ENCODE measurements at places on chromosomes 13 and 19.

GRCh38 chr19:2015608-2015950 is at the start of gene BTBD2:
BTBD2 (minus strand) TSS chr19:2015714; CDS start chr19:2015703, 11 bp downstream.
- DNase-seq = no peak

DNA sequence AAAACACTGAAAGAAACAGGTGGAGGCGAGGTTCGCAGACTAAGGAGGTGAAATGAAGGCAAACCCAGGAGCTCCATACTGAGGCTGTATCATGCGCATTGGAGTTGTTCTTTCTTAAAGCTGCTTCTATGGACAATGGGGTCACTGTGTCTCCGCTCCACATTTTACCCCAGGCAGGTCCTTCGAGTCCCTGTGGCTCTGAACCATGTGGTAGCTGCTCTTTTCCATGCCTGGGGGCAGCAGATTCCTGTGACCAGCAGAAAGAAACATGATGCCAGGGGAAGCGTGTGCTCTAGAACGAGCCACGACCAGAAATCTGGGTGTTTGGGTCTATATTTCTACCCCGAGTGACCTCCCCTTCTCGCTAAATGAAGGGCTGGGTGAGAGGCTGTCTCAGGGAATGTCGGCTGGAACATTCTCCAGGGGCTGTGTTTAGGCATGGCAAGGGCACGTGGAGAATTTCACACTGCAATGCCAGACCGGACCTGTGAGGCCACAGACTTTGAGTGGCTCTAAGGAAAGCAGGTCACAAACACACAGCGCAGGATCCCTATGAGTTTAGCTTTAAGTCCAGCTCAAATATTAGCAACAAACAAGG is 95.7 kb upstream of the IRS2 start:
- no peak for DNase-seq

GRCh38 chr13:113548171-113548641 is 36.3 kb upstream of the TFDP1 start:
- DNase-seq = no peak

DNA sequence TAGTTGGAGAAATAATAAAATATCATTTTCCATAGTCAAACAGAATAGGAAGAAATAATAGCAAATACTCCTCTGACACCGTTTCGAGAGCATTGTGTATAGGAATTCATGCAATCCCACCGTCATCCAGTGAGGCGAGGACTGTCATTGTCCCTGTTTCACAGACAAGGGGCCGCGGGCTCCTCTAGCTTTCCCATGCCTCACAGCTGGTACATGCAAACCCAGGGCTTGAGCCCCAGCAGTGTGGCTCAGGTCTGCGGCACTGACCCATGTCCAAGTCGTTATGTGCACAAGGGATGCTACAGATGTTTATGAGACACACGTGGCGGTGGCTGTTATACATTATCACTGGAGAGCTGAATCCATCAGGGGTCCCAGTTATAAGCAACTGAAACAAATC is 18.5 kb upstream of the ATP11A start:
- no peak for DNase-seq

DNA sequence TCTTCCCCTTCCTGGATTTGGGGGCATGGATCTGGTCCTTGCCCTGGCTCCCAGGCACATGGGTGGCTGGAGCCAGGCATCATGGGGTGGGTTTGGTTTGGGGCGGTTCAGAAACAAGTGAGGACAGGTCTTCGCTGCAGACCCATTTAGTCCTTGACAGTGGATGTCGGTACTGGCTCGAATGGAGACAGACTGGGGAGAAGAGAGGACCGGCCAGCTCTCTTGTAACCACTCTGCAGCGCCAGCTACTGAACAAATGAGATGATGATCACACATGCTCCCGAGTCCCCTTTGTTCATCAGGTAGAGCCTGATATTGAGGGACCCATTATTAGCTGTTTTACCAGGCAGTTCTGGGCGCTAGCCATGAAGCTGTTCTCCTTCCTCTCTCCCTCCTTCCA is 64.5 kb downstream of the CHST8 start:
- no peak for DNase-seq

DNA sequence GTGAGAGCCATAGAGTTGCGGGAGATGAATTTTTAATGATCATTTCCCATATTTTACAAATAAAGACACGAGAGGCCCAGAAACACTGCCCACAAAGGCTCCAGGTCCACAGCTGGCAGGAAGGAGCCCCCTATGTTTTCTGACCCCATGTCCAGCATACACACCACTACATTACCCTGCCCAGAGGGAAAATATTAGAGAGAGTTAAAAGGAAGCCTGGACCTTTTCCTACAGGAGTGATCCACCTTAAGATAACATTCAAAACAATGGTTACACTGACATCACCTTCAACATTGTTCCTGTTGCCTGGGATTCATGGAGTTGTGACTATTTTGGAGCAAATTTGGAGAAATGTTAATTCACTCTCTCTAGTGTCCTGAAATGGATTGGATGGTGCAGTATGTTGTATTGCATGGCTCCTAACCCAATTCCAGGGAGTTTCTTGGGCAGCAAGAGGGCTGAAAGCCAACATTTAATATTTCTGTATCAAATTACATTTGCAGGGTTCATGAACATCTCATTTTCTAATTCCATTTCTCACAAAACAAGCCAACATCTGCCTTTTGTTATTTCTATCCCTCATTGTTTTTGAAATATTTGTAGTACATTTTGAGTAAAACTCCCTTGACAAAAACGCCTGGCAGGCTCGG is 172.5 kb downstream of the DLEU7 start:
- DNase-seq = no peak

- DNase-seq = no peak
Observed at GRCh38 chr13:25249001-25249543, 38.2 kb downstream of the MTMR6 start.

- no peak for DNase-seq
Observed at GRCh38 chr13:102907016-102907756, 61.4 kb downstream of the ERCC5 start.

GRCh38 chr19:22807061-22807835 is 23.3 kb upstream of the ZNF99 start:
- DNase-seq = no peak

- no peak for DNase-seq
Observed at GRCh38 chr19:10670876-10671804, 17.0 kb downstream of the ILF3 start.

- no peak for DNase-seq
Observed at GRCh38 chr13:33409673-33410510, 124.3 kb upstream of the STARD13 start.

DNA sequence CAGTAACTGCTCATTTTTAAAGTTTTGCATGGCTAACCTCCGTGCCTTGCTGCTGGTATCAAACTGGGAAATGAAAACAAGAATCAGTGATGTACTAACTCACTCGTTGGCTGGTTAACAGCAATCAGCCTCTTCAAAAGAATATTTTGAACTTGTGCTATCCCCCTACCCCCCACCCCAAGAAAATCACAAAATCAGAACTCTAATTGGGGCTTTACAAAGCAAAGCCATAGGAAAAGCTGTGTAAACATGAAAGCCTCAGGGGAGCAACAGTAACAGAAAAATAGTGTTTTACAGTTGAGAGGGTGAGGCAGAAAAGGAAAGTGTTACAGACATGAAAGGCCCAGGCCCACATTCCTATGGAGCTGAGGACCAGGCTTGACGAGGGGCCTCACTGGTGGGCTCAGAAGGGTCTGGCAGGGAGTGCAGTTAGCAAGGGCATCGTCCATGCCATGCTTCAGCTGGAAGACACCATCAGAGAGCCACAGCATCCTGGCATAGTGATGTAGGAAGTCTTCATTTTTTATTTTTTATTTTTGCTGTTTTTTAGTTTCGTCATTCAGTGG is 217.6 kb downstream of the PCCA start:
- DNase-seq = no peak

GRCh38 chr19:49591731-49592485 is 926 bp downstream of the PRR12 start:
- peak; percentile 34 for DNase-seq

DNA sequence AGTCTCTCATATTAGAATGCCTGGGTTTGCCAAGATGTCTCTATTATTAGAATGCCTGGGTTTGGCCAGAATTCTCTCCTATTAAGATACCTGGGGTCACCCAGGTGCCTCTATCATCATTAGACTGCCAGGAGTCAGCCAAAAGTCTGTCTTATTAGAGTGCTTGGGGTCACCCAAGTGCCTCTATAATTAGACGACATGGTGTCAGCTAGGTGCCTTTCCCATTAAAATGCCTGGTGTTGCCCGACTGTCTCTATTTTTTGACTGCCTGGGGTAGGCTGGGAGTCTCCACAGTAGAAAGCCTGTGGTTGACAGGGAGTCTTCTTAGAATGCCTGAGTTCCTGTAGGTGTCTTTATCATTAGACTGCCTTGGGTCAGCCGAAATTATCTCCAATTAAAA is 1536.6 kb downstream of the UQCRFS1 start:
- DNase-seq = no peak

DNA sequence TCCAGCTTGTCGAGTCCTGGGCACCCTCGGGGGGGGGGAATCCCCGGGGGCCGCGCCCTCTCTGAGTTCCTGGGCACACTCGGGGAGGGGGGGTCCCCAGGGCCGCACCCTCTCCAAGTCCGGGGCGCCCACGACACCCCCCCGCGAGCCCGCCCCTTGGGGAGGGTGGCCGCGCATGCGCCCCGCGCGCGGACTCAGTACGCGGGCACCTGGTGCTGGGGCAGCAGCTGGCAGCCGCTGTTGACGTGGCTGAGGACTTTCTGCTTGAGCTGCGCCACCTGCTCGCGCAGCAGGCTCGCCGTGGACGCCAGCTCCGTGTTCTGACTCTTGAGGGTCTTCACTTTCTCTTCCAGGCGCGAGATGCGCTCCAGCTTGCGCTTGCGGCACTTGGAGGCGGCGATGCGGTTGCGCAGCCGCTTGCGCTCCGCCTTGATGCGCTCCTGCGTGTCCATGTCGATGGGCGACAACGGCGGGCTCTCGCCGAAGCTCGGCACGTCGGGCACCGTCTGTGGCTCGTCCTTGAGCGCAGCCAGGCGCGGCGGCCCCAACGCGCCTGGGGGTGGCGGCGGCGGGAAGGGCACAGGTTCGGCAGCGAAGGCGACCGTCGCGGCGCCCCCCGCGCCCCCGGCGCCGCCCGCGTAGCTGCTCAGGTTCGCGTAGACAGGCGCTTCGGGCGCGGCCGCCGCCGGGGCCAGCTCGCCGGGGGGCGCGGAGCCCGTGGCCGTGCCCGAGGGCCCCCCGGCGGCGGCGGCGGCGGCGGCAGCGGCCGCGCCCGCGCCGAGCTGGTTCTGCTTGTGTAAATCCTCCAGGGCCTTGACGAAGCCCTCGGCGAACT is 958 bp downstream of the JUND start:
- no peak for DNase-seq

- DNase-seq = no peak
Observed at GRCh38 chr19:39415111-39416046, 2.9 kb downstream of the PLEKHG2 start.

GRCh38 chr13:87677496-87678371 is 6.6 kb downstream of the SLITRK5 start:
- no peak for DNase-seq

GRCh38 chr19:45380107-45380506 is 9.7 kb upstream of the ERCC2 start:
- no peak for DNase-seq

- no peak for DNase-seq
Observed at GRCh38 chr13:23688336-23688735, 118.1 kb downstream of the TNFRSF19 start.

- no peak for DNase-seq
Observed at GRCh38 chr13:49368688-49369087, 75.2 kb downstream of the CAB39L start.

DNA sequence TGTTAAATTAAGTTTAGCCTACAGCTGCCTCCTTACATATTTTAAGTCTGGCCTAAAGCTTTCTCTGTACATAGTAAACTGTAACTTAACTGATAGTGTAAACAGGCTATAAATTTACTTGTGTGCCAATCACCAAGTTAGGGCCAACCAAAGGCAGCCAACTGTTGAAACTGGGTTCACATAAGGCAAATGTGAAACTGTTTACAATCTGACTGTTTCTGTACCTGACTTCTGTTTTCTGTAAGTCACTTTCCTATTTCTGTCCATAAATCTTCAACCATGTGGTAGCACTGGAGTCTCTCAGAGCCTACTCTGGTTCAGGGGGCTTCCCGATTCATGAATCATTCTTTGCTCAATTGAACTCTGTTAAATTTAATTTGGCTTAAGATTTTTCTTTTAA is 103.1 kb downstream of the RAP2A start:
- no peak for DNase-seq

DNA sequence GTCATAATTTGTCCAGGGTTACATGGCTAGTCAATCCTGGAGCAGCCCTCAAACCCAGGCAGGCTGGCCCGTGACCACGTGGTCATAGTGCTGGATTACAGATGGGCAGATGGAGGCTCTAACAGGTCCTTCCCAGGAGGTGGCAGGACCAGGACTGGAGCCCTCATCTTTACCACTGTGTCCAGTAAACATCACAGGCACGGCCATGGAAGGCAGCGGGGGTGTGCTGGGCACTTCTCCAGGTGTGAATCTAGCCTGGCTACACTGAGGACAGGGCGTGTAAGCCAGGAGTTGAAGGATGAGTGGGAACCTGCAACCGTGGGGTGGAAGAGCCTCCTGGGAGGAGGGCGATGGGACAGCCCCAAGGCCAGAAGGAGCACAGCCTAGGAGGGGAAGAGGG is 6.1 kb downstream of the CIC start:
- no peak for DNase-seq

GRCh38 chr13:73742982-73743381 is 391.2 kb downstream of the KLF12 start:
- DNase-seq = no peak

- no peak for DNase-seq
Observed at GRCh38 chr19:33553530-33554310, 32.1 kb upstream of the PEPD start.

DNA sequence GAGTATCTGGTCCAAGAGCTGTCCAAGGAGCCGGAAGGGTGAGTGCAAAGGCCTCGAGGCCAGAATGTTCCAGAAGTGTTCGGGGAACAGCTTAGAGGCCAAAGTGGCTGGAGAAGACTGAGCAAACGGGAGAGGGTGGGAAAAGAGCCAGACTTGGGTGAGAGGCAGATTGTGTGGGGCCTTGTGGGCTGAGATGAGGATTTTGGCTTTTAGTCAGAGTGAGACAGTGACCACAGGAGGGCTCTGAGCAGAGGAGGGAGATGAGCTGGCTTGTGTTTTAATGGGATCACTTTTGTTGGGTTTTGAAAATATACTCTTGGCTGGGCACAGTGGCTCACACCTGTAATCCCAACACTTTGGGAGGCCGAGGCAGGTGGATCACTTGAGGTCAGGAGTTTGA is 5.6 kb downstream of the NANOS2 start:
- no peak for DNase-seq
